ENCODE measurements at places on chromosomes 13 and 19.
A peak's percentile ranks its signal among the peaks of the same experiment; 100 is the strongest.

DNA sequence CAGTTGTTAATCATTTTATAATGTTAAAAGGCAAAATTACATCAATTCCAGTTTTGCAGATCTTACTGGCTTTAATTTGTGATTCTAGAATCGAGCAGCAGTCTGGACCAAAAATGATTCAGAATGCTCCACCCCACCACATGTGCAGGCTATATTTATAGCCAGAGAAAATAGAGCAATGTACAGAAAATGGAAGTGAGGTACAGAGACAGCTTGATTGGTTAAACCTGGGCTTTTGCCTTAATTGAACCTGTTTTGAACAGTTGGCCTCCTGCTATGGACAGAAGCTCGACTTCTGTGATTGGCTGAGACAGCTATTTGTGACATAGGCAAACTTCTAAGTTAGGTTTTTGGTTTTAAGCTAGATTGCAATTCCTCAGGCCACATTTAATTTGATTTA, 607.4 kb upstream of the MIR17HG start:
- DNase-seq = no peak

DNA sequence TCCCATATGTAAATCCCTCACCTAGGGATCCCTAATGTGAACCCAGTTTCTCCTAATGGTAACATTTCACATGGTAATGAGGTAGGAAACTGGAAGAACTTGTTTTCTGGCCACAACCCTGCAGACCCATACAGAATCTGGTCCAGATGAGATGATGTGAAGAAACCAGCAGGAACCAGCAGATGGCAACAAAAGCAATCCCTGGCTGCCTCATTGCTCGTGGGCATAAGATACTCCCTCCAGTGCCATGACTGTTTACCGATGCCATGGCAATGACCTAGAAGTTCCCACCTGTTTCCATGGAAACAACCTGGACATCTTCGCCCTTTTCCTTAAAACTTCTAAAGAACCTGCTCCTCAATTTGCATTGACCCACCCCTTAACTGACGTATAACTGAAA, 1.4 kb upstream of the CD209 start:
- no peak for DNase-seq

DNA sequence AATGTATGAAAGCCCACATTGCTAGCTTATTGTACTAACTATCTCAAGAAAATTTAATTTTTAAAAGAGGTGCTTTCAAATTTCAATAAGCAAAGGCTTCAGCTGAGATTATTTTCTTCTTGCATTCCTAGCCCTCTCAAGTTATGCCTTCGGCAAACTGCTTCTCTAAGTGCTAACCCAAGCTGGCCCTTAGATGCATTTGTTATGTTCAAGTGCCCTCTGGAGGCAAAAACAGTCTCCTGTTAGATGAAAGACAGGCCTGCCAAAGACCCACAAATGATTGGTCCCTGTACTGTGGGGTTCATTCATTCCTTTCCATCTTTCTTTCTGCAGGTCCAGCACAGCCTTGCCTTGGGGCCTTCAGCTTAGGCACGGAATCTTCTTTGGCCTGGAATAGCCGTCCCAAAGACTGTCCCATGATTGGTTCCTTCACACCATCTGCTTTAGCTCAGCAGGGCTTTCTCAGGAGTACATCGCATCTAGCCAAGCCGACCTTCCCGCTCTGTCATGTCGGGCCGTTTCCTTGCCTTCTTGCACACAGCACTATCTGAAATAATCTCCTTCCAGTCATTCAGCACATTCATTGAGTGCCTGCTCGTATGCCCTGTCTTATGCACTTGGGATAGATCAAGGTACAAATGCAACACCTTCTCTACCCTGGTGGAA, 26.4 kb upstream of the TPTE2 start:
- DNase-seq = peak; percentile 19

DNA sequence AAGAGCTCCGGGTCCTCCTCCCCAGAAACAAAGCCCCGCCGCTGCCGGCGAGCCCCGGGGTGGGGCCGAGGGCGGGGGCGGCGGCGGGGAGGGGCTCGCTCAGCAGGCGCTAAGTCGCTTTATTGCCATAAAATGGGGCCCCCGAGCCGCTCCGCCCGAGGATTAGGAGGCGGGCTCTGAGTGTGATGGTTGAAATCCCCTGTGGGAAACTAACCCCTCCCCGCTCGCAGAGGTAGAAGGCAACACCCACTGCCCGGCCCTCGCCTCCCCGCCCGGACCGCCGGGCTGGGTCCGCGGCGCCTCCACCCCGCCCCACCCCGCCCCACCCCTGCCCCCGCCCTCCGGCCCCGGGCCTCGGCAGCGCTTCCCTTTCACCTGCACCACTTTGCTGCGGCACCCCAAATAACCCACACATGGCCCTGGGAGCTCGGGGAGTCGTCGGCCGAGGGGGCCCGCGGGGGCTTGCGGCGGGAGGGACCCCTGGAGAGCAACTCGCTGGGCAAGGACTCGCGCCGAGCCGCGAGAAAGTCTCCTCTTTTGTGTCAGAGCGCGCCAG, at the start of gene KLF12:
TSS of gene KLF12 (minus strand) at position 184 of the 556 bp plus-strand sequence.
- DNase-seq = peak; percentile 97

GRCh38 chr13:77952737-77953136, 34.1 kb upstream of the EDNRB start:
- no peak for DNase-seq

DNA sequence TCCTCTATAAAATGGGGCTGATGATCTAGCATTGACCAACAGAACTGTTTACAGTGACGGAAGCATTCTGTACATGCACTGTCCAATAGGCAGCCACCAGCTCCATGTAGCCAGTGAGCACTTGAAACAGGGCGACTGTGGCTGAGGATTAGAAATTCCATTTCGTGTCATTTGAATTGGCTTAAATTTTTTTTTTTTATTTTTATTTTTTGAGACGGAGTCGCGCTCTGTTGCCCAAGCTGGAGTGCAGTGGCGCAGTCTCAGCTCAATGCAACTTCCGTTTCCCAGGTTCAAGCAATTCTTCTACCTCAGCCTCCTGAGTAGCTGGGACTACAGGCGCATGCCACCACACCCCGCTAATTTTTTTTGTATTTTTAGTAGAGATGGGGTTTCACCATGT, 3.0 kb downstream of the PRKCG start:
- no peak for DNase-seq

- DNase-seq = no peak
Measured at GRCh38 chr19:10852098-10852800, 4.0 kb downstream of the C19orf38 start.

- no peak for DNase-seq
Measured at GRCh38 chr13:42420304-42420703, 148.4 kb downstream of the AKAP11 start.

GRCh38 chr19:9727644-9728043, 40.9 kb downstream of the ZNF846 start:
- DNase-seq = no peak

- no peak for DNase-seq
Measured at GRCh38 chr13:49326222-49326917, 78.6 kb downstream of the CDADC1 start.

DNA sequence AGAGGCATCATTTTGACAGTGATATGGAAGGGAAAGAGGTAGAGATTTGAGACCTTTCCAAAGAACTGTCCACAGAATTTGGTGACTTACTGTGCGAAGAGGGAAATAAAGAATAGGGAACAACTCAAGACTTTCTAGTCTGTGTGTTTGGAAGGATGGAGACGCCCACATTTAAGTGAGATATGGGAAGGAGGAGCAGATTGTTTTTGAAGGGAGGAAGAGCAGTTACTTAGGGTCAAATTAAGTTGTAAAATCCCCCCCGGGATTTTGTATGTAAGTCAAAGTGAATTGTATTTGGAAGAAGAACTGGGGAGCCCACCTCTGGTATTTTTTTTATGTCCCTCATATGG, 1.2 kb downstream of the USPL1 start:
- no peak for DNase-seq

DNA sequence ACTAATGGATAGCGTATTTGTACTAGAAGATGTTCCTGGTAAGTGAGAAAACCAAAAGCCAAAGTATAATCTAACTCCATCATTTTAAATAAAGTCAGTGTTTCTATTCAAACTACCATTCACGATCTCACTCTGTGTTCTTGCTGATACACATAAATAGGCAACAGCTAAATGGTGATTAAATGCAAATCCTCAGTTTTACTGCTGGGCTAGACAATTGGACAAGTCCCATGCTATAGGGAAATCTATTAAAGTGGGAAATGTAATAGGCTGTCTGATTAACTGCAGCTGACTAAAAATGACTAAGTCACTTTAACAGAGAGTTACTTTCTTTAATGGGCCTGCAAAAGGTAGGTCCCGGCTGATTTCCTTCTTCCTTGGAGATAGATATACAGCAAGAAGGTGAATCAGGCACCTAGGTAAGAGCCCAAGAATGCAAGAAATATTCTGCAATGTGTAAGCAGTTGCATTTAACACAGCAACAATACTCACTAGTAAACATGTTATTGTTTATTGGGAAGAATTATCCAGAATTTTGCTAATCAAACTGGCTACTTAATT, 298.4 kb downstream of the SLITRK6 start:
- no peak for DNase-seq

- no peak for DNase-seq
Measured at GRCh38 chr13:102825400-102825799, 20.4 kb upstream of the ERCC5 start.

- no peak for DNase-seq
Measured at GRCh38 chr13:72570019-72570418, 157.4 kb downstream of the MZT1 start.

DNA sequence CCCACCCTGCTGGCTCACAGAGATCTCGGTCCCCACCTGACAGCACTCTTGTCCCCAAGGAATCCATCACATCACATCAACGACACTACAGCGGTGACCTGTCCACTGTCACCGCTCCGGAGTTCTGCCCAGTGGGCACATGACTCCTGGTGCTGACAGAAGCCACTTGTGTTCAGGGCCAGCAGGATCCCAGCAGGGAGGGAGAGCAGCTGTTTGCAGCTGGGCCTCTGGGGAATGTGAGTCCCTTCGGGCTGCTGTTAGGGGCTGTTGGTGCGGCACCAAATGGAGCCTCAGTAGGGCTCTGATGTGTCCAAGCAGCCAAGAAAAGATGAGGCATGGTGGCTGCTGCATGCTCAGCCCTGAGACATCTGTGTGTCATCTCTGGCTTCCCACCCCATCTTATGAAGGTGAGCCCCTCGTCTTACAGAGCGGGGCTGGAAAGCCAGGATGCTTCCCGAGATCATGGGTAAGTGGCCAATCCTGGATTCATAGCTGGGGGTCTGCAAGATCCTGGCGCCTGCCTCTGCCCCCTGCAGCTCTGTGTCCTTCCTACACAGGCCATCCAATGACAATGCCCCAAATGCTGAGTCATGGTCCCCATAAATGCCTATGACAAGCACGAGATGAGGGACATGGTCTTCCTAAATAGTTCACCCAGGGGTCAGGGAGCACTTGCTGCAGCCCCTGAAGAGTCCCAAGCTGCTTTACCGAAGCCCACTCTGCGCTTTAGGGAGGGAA, 56.0 kb downstream of the F2RL3 start:
- DNase-seq = no peak

- DNase-seq = no peak
Measured at GRCh38 chr19:39351537-39352064, 9.4 kb downstream of the SAMD4B start.

GRCh38 chr13:93080587-93080986, 146.0 kb upstream of the GPC6 start:
- DNase-seq = peak; percentile 4

- DNase-seq = no peak
Measured at GRCh38 chr13:112066624-112067004, 335 bp upstream of the SOX1 start.

DNA sequence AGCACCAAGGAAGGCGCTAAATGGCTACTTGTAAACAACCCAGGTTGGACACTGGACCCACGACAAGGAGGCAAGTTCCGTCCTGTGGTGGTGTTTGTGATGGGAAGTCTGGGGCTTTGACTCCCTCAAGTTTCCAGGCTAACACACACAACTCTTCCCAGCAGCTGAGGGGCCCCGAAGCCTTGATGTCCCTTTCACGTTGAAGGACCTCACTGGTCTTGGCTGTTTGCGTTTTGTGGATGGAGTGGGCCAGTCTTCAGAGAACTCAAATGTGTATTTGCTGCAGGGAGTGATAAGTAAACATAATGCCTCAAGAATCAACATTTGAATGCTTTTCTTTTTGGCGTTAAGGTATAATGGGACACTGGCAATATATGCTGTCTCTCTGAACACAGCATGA, 199.2 kb downstream of the TM9SF2 start:
- no peak for DNase-seq

DNA sequence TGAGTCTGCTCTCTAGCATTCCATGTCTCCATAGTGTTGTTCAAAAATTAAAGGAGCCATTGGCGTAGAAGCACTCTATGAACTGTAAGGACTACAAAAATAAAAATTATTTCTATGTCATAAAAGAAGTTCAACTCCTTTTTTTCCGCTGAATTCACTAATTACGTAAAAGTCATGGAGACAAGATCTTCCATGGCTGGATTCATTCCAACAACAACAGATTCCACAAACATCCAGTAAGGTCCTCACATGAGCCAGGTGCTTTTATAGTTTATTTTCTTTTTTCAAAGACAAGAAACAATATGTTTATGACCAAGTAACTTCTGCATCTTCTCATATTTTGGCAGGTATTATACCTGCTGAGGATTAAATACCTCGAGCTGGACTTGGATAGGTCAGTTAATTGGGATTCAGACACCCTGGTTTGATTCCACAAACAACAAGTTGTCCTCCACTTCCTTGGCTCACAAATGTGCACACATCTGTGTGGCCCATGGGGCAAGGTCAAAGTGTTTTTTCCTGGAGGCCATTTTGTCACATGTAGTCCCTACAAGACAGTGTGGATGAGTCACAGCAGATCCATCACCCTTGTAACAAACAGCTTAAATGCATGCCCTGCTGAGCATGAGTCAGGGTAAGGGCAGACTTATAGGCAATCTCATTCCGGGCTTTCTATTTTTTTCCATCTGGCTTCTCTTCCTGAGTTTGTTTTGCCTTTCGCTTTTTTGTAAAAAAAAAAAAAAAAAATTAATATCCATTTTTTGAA, 475.6 kb downstream of the COG6 start:
- DNase-seq = no peak

GRCh38 chr13:21219036-21219381, 42.6 kb downstream of the MRPL57 start:
- peak; percentile 77 for DNase-seq

GRCh38 chr19:38571682-38572081, 46.1 kb downstream of the MAP4K1 start:
- no peak for DNase-seq

- DNase-seq = no peak
Measured at GRCh38 chr13:29771247-29771646, 79.2 kb downstream of the UBL3 start.

All from DND-41 (cell line).